ENCODE measurements at places on chromosomes 5 and 9.

DNA sequence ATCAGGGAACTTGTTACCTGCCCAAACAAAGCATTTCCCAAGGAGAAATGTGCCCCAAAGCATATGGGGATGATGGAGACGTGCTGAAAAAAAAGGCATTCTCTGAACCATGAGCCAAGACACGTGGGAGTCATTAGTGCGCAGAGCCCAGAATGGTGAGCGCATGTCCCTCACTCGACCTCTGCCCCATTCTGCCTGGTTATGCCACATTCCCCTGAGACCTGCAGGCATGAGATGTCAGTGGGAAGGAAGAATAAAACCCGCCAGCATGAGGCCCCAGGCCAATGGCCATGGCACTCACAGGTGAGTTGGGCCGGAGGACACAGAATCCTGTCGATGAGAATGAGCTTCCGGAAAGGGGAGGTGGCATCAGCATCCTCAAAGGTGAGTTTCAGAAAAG lies 228.9 kb downstream of the CDK5RAP2 start:
- peaks cover 19% of the 10 kb centered on the region for H3K4me1 ChIP-seq
- H3K27ac ChIP-seq: no peak overlapping the region
- H3K4me3 ChIP-seq: no peak overlapping the region
- DNase-seq: no peak
- no peaks in the 10 kb centered on the region for H3K36me3 ChIP-seq

GRCh38 chr5:11037080-11037479 lies 276.0 kb upstream of the DAP start:
- no peaks in the 10 kb centered on the region for H3K36me3 ChIP-seq
- no peaks in the 10 kb centered on the region for H3K27me3 ChIP-seq
- H3K4me1 ChIP-seq: no peaks in the 10 kb centered on the region
- H3K27ac ChIP-seq: no peak overlapping the region
- no peak overlapping the region for H3K4me3 ChIP-seq
- DNase-seq: no peak

DNA sequence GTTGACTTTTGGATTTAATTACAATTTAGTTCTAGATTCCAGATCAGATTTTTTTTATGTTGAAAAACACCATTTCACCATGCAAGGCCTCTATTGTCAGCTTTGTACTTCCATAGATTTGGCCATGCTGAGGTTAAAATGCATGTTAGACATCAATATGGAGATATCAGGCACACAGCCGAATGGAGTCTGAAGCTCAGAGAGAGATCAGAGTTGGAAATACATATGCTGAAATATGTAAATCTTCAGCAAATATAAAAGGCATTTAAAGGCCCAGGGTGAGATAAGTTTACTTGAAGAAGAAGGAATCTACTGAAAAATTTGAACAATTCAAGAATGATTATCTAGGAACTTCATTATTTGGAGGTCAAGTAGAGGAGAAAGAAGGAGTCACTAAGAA lies 139.6 kb downstream of the CHSY3 start:
- no peaks in the 10 kb centered on the region for H3K36me3 ChIP-seq
- no peak overlapping the region for H3K27ac ChIP-seq
- no peak for DNase-seq
- H3K4me3 ChIP-seq: no peak overlapping the region
- H3K27me3 ChIP-seq: no peaks in the 10 kb centered on the region

- peaks cover 25% of the 10 kb centered on the region for H3K4me1 ChIP-seq
- DNase-seq: no peak
- no peak overlapping the region for H3K27ac ChIP-seq
- no peak overlapping the region for H3K4me3 ChIP-seq
- no peaks in the 10 kb centered on the region for H3K36me3 ChIP-seq
These were observed 315.0 kb upstream of the PIK3R1 start for GRCh38 chr5:67900514-67900913.

DNA sequence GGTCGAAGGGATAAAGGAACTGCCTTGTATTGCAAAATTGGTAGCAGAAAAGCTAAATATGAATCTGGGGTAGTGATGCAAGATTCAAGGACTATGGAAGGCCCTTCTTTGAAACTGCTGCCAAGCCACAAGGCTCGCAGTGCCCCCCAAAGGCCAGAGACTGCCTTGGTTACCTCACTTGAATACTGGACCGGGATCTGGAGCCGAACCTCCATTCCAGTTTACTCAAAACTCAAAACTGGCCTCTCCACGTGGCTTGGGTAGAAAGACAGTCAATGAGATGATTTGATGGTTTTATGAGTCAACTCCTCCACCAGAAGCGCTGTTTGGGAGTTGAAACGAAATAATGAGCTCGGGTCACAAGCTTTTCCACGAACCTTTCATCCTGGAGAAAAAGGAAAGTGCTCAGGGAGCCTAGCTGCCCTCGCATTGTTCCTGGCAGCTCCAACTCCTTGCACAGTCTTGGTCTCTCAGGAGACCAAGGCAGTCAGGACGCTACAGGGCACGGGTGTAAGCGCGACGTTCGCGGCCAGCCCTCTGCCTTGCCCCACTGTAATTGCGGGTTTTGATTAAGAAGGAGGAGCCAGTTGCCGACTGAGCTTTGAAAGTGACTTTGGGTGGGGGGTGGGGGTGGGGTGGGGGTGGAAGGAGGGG lies 2.8 kb downstream of the ST8SIA4 start:
- peak overlapping the region; percentile 91 for H3K4me3 ChIP-seq
- H3K27ac ChIP-seq: peak overlapping the region; percentile 74

- H3K27ac ChIP-seq: no peak overlapping the region
- no peaks in the 10 kb centered on the region for H3K4me1 ChIP-seq
- no peaks in the 10 kb centered on the region for H3K27me3 ChIP-seq
These were observed 316.0 kb upstream of the DAP start for GRCh38 chr5:11076945-11077613.

DNA sequence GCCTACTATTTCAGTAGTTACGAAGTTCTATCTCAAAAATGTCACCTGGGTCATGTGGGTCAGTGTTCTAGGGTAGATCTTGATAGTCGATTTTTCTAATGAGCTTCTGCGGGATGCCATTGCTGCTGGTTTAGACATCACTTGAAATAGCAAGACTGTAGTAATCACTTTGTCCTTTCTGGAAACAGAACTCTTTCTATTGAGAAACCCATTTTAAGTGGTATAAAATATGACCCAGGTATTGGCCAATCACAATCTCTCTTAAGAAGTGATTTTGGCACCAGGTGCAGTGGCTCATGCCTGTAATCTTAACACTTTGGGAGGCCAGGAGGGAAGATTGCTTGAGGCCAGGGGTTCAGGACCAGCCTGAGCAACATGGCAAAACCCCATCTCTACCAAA lies 17.6 kb downstream of the ARRDC3 start:
- no peaks in the 10 kb centered on the region for H3K27me3 ChIP-seq
- no peak overlapping the region for H3K4me3 ChIP-seq
- H3K36me3 ChIP-seq: peaks cover 16% of the 10 kb centered on the region
- no peak overlapping the region for H3K27ac ChIP-seq
- no peak for DNase-seq

DNA sequence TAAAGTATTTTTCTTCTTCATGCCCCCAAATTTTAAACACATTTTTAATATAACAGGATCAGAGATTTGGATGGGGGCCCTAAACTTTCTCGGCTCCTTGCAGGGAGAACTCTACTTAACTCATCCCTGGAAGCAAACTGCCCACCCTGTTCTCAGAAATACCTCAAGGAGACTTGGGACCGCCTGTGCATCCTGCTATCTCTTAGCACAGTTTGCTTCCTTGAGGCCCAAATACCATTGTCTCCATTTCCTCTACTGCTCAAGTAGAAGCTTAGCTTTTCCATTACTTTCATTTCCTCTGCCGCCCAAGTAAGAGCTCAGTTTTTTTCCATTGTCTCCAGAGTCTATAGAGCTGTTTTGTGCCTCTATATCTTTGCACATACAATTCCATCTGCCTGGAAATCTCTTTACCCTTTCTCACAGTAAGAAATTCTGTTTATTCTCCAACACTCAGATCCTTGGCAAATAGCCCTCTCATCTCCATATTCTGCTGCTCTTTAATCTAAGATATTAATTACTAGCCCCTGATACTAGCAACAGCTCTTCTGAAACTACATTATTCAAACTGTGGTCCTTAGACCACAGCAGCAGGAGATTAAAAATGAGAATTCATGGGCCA lies 137.8 kb downstream of the CEMIP2 start:
- H3K36me3 ChIP-seq: no peaks in the 10 kb centered on the region
- H3K4me1 ChIP-seq: no peaks in the 10 kb centered on the region
- no peak overlapping the region for H3K27ac ChIP-seq
- DNase-seq: no peak

- no peak overlapping the region for H3K27ac ChIP-seq
- H3K27me3 ChIP-seq: no peaks in the 10 kb centered on the region
These were observed 95.2 kb downstream of the PLCXD3 start for GRCh38 chr5:41415242-41415641.

- DNase-seq: no peak
- no peak overlapping the region for H3K4me3 ChIP-seq
These were observed 23.6 kb upstream of the CCDC112 start for GRCh38 chr5:115320006-115320405.

- peak; percentile 22 for DNase-seq
- H3K27ac ChIP-seq: no peak overlapping the region
- H3K27me3 ChIP-seq: peaks cover 48% of the 10 kb centered on the region
These were observed 2.5 kb downstream of the C1QTNF2 start for GRCh38 chr5:160367885-160368284.

GRCh38 chr9:14062586-14063221 lies 251.2 kb downstream of the NFIB start:
- DNase-seq: no peak
- no peaks in the 10 kb centered on the region for H3K36me3 ChIP-seq
- H3K27me3 ChIP-seq: no peaks in the 10 kb centered on the region
- no peak overlapping the region for H3K27ac ChIP-seq

GRCh38 chr9:133253268-133253667 lies 21.7 kb downstream of the ABO start:
- no peaks in the 10 kb centered on the region for H3K36me3 ChIP-seq
- peaks cover 25% of the 10 kb centered on the region for H3K4me1 ChIP-seq
- DNase-seq: peak; percentile 2
- peak overlapping the region; percentile 92 for H3K27ac ChIP-seq
- no peaks in the 10 kb centered on the region for H3K27me3 ChIP-seq

GRCh38 chr5:90641528-90641927 lies 82.9 kb downstream of the ADGRV1 start:
- H3K27me3 ChIP-seq: no peaks in the 10 kb centered on the region
- no peak overlapping the region for H3K27ac ChIP-seq
- H3K4me1 ChIP-seq: peaks cover 7% of the 10 kb centered on the region
- H3K4me3 ChIP-seq: no peak overlapping the region

DNA sequence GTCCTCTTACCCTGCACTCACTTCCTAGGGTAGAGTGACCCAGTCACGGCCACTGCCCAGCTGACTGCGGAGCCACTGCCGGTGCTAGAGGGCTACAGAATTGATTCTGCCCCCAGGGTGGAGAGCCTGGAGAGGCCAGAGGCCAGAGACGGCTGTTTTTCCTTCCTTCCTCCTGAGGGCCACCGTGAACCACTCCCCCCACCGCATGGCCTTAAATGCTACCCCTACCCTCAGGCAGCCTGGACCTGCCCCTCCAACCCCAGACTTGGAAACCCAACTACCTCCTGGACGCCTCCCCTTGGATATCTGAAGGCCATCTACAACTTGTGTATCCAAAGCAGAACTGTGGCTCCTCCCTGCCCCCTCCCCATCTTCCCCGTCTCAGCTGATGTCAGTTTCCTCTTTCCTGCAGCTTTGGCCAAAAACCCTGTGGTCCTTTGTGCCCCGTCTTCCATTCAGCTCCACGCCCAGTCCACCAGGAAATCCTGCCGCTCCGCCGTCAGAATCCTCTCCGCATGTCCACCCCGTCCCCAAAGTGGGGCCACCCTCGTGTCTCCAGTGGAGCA lies 16.3 kb downstream of the SH2D3C start:
- peak overlapping the region; percentile 11 for H3K4me3 ChIP-seq
- no peak for DNase-seq
- peaks cover 45% of the 10 kb centered on the region for H3K4me1 ChIP-seq
- H3K27me3 ChIP-seq: peaks cover 52% of the 10 kb centered on the region

Data from type B pancreatic cell (in vitro differentiated cells).